ENCODE measurements at places on chromosomes 7 and 10. TPM values are rescaled to one million over a fixed set of nuclear protein-coding genes. Genes with fewer than 3 reads are reported as not detected.

ALOX5 gene
- 193 TPM for polyA plus RNA-seq

VGF gene
- polyA plus RNA-seq: not detected

PPP1R3C gene
- not detected for polyA plus RNA-seq

ST8SIA6 gene
- polyA plus RNA-seq: not detected

LAMB1 gene
- not detected for polyA plus RNA-seq

ADCY1 gene
- polyA plus RNA-seq: 0.18 TPM

ASZ1 gene
- polyA plus RNA-seq: not detected

GBX1 gene
- polyA plus RNA-seq: not detected

NXPH1 gene
- polyA plus RNA-seq: not detected

VPS50 gene
- polyA plus RNA-seq: 14.5 TPM

LIPM gene
- not detected for polyA plus RNA-seq
